ENCODE measurements at places on chromosomes 3 and 15.

DNA sequence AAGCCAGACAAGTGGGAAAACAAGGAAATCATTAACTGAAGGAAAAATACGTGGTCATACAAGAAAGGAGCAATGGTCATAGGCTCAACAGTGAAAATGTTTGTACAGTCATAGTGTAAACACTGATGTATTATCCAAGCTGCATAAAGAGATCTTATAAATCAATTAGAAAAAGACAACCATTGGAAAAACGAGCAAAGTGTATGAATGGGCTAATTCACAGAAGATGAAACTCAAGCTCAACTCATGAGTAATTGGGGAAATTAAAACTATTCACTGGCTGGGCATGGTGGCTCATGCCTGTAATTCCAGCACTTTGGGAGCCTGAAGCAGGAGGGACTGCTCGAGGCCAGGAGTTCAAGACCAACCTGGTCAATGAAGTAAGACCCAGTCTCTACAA lies 6.4 kb upstream of the IGF2BP2 start:
- no peaks in the 10 kb centered on the region for H3K36me3 ChIP-seq
- DNase-seq = no peak
- no peak overlapping the region for H3K4me3 ChIP-seq
- peaks cover 6% of the 10 kb centered on the region for H3K27me3 ChIP-seq

DNA sequence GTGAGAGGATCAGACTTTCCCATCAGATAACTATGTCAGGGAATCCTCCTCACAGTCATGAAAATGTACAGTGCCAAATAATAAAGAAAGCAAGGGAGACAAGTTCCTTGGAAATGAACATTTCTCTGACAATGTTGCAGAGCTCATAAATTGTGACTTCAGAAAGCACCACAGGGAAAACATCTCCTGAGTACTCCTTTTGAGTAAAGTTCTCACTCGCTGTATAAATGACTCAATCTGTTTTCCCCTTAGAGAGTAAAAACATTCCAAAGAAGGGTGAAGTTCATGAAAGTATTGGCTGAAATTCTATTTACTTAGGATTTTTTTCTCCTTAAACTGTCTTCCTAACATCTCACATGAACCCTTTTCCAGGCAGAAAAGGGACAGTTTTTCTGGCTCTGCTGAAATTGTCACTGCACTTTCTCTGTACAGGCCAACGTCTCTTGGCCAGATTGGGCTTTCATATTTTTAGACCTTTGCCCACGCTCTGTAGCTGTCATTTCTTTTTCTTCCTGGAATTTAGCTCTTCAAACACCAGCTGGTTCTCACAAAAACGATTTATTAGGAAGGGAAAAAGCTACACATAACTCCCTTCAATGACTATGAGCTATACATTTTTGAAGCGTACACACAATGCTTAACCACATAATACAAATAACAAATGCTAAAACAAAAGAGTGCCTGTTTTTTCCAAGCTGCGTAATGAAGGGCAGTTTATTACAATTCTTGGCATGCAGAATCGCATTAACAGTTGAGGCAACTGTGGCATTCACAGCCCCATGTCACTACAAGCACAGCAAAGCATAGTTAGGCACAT lies 216.1 kb downstream of the ATP8B4 start:
- H3K27ac ChIP-seq = no peak overlapping the region
- no peaks in the 10 kb centered on the region for H3K36me3 ChIP-seq
- DNase-seq = no peak
- no peaks in the 10 kb centered on the region for H3K27me3 ChIP-seq

GRCh38 chr3:127588806-127589577 lies 1.5 kb downstream of the TPRA1 start:
- H3K4me3 ChIP-seq = peak overlapping the region; percentile 67
- no peak for DNase-seq
- H3K4me1 ChIP-seq = peaks cover 13% of the 10 kb centered on the region

GRCh38 chr3:44939581-44940036 lies 36.4 kb downstream of the ZDHHC3 start:
- H3K27ac ChIP-seq = no peak overlapping the region
- peaks cover 60% of the 10 kb centered on the region for H3K36me3 ChIP-seq
- DNase-seq = no peak
- H3K4me1 ChIP-seq = no peaks in the 10 kb centered on the region
- no peak overlapping the region for H3K4me3 ChIP-seq
- H3K27me3 ChIP-seq = no peaks in the 10 kb centered on the region

GRCh38 chr3:12969486-12969885 lies 103.7 kb downstream of the IQSEC1 start:
- no peak overlapping the region for H3K4me3 ChIP-seq
- no peak for DNase-seq
- H3K36me3 ChIP-seq = no peaks in the 10 kb centered on the region
- peaks cover 11% of the 10 kb centered on the region for H3K27me3 ChIP-seq
- peaks cover 55% of the 10 kb centered on the region for H3K4me1 ChIP-seq

GRCh38 chr3:153397794-153398193 lies 235.8 kb downstream of the RAP2B start:
- no peak for DNase-seq
- no peak overlapping the region for H3K27ac ChIP-seq
- H3K4me3 ChIP-seq = no peak overlapping the region
- no peaks in the 10 kb centered on the region for H3K4me1 ChIP-seq
